Activated T-helper 9 cell treated with anti-CD3 and anti-CD28 coated beads, Interleukin-2, amount 50 U/mL, for 16 hours (primary cell): ENCODE measurements at places on chromosomes 5 and 9.

DNA sequence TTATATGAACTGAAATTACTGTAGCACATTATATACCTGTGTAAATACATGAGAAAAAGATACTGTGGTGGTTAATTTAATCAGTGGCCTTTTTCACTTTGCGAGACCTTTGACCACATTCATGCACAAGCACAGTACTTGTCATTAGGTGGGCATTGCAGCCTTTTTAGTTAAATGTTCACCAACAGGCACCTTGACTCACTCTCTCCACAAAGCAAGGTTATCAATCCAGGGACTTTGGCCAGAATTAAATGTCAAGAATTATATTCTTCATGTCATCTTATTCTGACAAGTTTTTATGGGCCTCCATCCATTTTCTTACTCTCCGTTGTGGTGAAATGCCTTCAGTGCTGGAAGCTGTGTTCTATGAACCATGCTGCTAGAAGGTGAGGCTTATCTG lies 72.2 kb downstream of the AOPEP start:
- DNase-seq: no peak

GRCh38 chr9:122819326-122819725 lies 9.1 kb downstream of the PDCL start:
- no peak for DNase-seq

DNA sequence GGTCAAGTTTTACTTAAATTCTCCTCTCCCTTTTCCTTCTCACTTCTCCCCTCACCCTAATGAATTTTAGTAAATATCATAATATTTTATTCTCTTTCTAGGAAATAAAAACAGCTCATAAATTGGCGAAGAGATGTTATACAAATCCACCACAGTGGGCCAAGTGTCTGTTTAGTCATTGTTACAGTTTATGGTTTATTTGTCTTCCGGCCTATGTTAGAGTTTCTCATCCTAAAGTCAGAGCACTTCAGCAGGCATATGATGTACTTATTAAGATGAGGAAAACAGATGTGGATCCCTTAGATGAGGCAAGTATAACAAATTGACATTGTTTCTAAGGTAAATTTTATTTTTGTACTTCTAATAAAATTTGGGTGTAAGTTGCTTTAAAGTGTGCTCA lies 48.2 kb downstream of the RPS6 start:
- DNase-seq: no peak

GRCh38 chr5:87608385-87608784 lies 195.7 kb upstream of the CCNH start:
- DNase-seq: no peak

DNA sequence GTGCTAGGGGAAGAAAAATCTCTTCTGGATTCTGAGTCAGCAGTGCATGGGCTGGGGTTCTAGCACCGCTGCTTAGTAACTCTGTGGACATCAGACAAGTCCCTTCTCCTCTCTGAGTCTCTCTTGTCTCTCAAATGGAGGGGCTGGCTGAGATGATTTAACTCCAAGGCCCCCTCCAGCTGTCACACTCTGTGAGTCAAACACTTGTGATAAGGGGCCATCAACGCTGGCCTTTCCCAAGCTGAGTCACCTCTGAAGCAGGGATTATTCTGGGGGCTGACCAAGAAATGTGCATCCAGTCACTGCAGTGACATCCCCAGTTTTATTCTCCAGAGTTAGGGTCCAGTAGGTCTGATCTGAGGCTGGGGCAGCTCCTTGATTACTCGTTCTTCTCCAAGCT lies 110.4 kb upstream of the ZNF462 start:
- DNase-seq: no peak

- DNase-seq: no peak
Measured at GRCh38 chr5:33415811-33416354, 24.9 kb upstream of the TARS1 start.

DNA sequence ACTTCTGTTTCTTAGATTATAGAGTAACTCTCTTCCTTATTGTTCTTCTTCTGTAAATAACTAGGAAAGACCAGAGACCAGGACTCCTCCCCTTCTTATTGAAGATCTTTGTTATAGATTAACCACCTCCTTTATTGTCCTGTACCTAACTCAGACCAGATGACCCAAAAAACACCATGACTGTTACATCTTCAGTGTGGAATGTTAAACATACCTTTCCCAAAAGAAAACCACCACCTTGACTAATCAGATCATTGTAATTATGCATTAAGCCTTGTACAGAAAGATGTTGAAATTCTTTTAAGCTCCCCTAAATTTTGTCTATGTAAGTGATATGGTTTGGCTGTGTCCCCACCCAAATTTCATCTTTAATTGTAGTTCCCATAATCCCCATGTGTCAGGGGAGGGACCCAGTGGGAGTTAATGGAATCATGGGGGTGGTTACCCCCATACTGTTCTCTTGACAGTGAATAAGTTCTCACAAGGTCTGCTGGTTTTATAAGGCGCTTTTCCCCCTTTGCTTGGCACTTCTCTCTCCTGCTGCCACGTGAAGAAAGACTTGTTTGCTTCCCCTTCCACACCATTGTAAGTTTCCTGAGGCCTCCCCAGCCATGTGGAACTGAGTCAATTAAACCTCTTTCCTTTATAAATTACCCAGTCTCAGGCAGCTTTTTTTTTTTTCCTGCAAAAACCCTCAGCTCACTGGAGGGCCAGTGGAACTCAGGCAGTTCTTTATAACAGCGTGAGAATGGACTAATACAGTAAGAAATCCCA lies 26.3 kb downstream of the ARSB start:
- DNase-seq: no peak

DNA sequence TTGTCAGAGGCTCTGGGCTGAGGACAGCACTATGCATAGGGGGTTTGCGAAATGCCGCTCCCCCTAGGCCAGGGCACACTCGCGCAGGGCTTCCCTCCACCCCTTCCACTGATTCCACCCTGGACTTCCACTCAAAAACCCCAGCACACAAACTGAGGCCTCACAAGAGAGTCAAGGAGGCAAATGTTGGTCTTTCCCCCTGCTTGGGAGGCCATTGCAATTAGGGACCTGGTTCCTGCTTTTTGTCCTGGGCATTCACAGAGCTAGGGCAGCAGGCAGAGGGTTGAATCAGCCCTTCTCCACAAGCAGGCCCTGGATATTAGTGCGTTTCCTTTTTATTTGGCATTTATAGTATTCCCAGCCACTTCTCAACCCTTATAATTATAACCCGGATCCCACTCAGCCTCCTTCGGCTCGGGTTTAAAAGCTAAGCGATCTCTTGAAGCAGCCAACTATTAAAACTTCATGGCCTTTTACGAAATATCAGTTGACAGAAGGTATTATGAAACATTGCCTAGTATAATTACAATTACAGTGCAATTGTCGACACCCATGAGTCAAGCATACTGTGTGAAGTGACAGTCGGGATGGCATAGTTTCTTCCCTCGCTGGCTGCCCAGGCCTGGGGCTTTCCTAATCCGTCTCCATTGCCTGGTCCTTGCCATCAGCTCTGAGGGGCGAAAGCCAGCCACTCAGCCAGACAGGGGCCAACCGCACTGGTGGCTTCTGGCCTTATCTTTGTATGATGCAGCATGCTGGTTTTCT lies 285.5 kb upstream of the MAP3K1 start:
- no peak for DNase-seq

DNA sequence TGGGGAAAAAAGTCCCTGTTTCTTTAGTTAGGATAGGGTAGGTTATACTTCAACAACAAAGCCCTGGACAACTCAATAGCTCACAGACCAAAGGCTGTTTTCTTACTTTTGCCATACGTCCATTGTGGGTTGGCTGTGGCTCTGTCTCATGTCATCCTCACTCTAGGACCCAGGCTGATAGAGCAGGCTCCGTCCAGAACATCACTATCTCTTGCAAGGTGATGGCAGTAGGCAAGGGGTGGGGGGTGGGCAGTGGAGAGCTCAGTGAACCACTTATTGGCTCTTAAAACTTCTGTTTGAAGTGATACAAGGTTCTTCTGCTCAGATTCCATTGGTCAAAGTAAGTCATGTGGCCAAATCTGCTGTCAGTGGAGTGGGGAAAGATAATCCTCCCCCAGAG lies 126.4 kb downstream of the CMYA5 start:
- DNase-seq: no peak

- DNase-seq: no peak
Measured at GRCh38 chr5:56733580-56733979, 81.8 kb upstream of the MAP3K1 start.

DNA sequence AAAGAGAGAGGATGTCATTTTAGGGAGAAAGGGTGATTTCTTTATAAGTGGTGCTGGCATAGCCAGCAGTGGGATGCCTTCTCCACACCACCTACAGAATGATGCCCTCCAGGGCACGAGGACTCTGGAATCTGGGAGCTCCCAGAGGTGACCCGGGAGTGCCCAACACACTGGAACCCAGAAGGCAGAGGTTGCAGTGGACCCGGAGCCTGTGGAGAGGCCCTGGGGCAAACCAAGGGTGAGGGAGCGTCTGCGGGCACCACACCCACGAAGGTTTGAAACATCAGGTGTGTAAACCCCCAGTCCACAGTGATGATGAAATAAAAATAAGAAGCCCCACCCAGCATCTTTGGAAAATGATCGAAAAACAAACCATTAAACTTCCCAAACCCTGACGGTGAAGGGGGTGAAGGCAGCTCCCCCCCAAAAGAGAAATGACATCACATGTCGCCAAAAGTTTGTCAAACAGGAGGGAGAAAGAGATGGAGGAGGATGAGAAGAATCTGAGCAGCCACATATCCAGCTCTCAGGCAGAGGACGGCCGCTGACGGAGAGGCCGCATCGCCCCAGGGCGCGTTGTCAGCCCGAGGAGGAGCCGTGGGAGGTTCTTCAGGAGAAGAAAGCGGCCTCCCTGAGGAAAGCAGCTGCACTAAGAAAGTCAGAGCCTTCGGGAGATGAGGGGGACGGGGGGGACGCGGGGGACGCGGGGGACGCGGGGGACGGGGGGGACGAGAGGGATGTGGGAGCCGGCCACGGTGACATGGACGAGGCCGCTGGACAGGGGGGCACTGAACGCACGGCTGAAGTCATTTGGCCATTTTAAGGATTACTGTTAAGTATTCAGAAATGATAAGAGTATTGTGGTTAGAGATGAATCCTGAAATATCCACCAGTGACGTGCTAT lies 43.1 kb upstream of the NSMF start:
- no peak for DNase-seq

GRCh38 chr9:107155244-107155817 lies 127.7 kb upstream of the RAD23B start:
- DNase-seq: no peak

- no peak for DNase-seq
Measured at GRCh38 chr5:173015192-173015591, 31.6 kb downstream of the ATP6V0E1 start.

DNA sequence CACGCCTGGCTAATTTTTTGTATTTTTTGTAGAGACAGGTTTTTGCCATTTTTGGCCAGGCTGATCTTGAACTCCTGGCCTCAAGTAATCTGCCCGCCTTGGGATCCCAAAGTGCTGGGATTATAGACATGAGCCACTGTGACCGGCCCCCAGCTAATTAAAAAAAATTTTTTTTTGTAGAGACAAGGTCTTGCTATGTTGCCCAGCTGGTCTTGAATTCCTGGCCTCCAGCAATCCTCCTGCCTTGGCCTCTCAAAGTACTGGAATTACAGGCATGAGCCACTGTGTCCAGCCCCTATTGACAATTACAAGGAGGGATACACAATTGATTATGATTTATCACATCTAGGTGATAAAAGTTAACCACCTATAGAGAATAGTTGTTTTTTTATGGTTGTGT lies 59.5 kb downstream of the NR2F1 start:
- no peak for DNase-seq

DNA sequence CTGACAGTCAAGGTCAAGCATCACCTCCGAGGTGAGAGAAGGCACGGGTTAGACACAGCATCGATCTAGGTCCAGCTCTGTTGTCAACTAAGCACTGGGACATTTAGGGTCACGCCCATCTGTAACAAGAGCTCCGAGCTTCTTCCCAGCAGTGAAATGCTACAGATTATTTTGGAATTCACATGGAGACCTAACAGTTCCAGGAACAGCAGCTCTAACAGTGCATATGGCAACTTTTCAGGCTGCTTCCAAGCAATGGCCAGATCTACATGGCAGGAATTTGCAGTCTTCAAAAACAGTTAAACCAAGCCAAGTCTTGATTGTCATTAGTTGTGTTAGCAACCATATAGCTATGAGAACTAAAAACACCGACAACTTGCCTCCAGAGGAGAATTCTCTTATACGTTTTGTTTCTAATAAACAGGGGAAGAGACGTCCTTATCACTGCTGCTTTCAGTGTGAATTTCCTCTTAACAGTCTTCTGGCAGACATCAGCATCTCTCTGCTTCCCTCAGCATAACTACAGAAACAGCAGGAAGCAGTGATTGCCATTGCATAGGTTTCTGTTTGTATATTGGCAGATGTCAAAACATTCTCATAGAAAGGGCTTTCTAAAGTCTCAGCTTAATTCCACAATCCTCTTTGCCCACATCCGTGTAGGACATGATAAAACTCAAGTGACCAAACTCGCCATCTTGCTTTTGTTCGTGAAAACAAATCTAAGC lies 242.1 kb upstream of the DAPK1 start:
- DNase-seq: no peak

DNA sequence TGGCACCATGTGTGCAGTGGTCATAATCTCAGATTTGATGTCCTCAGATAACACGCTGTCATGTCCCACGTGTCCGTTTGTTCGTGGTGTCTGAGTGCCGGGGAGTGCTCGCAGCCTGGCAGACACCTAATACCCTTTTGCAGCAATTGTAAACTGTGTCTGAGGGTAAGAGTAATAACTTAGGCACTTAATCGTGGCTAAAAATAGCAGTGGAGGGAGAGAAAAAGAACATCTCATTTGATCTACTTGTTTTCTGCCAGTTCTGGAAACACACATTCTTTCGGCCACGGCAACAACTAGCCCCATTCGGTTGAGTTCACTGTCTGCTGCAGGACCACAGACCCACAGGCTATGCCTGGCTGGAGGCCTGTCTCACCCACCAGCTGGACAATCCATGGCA lies 16.5 kb downstream of the ADCY2 start:
- DNase-seq: no peak

- no peak for DNase-seq
Measured at GRCh38 chr5:177483042-177483441, 9.6 kb upstream of the DBN1 start.

GRCh38 chr5:119996128-119996527 lies 366.8 kb downstream of the FAM170A start:
- no peak for DNase-seq

DNA sequence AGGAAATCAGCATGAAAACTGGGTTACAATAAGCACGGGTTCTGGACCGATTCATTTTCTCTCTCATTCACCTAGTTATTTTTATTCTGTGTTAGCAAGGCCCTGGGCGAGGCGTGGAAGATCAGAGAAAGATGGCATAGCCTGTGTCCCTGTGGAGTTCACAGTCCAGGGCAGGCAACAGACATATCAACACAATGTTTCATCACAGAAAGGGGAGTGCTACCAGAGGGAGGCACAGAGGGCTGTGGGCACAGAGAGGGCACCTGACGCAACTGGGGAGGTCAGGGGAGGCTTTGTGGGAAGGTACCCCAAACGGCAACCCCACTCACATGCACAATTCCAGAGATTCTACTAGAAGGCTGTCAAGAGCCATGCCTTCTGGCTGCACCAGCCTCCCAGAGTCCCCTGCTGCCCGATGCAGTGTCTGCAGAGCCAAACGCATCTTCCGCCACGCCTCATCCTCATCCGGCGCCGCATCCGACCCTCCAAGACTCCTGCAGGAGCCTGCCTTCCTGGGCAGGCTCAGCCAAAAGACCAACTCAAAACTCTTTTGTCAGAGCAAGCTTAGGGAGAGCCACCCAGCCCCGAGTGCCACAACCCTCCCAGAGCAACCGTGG lies 1.4 kb downstream of the FAM193B start:
- DNase-seq: no peak

GRCh38 chr9:77015327-77016048 lies 4.0 kb upstream of the FOXB2 start:
- no peak for DNase-seq

GRCh38 chr9:127089631-127090081 lies 32.8 kb downstream of the ANGPTL2 start:
- no peak for DNase-seq

- no peak for DNase-seq
Measured at GRCh38 chr5:25286319-25286718, 641.5 kb upstream of the CDH10 start.
